ENCODE measurements at places on chromosomes 13 and 19.

DNA sequence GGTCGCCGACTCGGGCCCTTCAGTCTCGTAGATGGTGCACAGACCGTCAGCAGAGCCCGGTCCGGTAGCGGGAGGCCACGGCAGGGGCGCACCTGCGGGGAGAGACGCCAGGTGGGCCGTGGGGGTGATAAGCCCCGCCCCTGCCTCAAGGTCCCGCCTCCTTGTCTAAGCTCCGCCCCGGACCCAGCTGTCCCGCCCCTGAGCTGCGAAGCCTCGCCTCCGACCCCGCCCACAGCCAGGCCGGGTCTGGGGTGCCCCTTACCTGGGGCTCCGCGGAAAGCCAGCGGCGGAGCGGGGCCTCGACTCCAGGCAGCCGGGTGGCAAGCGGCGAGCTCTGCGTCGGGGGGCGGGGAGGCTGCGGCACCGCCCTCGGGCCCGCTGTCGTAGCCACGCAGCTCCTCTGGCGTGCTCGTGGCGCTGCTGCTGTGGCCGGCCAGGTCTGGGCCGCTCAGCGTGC, 4.7 kb downstream of the PRR36 start:
- DNase-seq: no peak

DNA sequence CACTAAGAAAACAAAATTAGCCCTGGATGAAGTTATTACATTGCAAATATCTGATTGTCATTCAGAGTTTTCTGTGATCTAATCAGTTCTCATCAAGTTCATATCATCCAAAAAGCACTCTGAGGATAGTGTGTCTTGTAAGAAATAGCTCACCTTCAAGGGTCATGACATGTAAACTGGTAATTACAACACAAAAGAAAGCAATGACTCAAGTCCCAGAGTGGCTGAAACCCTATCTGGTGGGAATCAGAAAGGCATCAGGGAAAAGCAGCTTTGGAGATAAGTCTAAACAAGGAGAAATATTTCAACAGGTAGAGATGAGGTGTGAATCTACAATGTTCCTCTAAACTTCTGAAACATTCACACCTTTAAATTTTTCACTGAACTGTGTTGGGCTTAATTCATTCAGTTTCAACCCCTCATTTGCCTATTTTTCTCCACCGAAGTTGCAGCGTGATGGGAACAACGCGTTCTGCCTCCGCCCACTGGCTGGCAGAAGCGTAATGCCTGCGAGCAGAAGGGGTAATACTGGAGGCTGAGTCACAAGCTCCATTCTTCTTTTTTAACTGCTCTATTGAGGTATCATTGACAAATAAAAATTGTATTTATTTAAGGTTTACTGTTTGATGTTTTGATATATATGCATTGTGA, 155.2 kb upstream of the IPO5 start:
- DNase-seq: no peak

GRCh38 chr13:112198396-112199010, 131.6 kb downstream of the SOX1 start:
- no peak for DNase-seq

GRCh38 chr19:19026299-19026971, 6.9 kb downstream of the SUGP2 start:
- DNase-seq: peak; percentile 27

DNA sequence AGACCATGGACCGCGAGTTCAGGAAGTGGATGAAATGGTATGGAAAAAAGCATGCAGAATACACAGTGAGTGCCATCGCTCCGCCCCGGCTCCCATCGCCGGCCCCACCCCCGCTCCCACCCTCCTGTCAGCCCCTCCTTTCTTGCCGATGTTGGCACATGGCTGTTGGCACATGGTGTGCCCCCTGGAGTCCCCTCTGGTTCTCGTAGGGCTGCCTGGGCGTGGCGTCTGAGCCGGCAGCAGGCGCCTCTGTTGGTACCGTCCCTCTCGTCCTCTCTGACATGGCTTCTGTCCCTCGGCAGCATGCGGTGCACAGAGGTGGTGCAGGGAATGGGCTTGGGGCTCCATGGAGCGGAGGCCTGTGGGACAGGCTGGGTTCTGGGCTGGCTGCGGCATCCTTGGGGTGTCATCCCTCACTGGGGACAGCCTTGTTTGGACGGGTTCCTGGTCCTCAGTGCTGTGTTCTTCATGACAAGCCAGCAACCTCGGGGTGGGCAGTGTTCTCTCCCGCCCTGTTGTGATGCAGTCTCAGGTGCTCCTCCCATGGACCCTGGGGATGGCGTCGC, 30.9 kb downstream of the DOT1L start:
- no peak for DNase-seq
